ENCODE measurements at places on chromosomes 4 and X.

GRCh38 chr4:20916106-20916505 lies 215.8 kb downstream of the PACRGL start:
- no peak for DNase-seq

GRCh38 chrX:120791013-120791643 lies 84.5 kb downstream of the CT47B1 start:
- no peak for DNase-seq

DNA sequence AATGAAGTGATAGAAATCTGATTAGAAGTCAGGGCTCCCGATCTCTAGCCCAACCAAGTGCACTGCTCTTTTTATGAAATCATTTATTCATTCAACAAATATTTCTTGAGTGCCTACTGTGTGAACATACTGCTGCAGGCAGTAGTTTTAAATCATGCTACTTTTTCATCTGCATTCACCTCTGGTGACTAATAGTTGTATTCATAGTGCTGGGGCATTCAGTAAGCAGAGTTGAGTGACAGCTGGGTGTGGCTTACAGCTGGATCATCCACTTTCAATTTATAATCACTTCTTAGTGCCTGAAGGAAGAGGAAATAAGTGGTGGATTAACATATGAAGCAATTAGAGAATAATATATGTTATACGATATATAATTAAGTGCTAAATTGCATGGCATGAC lies 94.1 kb upstream of the HPRT1 start:
- DNase-seq: no peak

DNA sequence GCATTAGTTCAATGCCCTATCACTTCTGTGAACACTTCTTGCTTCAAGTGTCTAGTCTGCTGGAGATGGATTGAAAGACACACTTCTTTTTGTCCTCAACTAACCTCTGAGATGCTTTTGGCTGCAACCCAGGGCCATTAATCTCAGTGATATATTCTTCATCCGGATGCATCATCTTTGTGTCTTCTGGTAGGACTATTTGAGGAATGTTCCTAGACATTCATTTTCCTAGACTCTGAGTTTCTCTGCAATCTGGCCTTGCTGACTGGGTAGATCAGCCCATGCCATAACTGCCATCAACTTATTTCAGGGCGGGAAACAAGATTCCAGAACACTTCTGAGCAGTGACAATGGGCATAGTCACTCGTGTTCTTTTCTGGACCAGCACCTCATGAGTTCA lies 329.4 kb downstream of the PDGFC start:
- DNase-seq: no peak

DNA sequence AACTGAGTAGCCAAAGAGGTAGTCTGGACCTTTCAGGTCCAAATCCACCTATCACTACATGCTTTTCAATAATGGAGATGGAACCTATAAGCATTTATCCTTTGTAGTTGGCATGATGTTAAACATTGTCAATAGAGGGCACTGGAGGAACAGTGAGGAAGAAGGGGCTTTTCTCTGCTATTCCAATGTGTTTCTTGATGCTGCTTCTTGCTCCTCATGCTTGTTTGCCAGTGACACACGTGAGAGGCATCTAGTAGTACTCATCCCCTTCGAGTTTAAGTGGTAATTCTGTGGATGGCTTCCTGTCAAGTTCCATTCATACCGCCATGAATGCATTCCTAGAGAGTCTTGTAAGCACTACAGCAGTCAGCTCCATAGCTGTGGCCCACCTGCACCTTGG lies 84.0 kb downstream of the NAA11 start:
- DNase-seq: no peak

DNA sequence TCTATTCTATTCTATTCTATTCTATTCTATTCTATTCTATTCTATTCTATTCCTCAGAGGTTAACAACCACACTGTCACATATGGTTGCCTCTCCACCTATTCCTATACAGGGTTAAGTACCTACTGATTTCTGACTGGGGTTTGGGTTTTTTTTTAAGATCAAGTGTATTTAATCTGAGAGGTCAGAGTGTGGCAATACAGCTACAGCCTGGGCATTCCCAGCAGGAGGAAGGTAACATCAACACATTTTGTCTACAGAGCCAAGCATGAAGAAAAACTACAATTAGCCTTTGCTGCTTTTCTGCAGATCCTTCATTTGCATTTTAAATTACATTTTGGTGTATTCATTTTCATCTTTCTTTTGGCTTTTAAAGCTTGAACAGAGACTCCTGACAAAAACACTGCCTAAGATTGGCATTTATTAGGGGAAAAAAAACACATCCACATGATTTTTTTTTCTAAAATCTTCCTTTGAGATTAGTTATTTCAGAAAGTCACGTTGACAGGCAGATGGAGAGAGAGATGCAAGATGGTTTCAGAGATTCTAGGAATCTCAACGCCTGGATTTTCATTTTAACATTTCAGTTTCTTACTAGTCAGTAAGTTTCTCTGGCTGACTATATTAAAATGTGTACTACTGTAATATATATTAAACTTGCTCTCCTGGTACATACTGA lies 255.9 kb upstream of the TET2 start:
- DNase-seq: no peak

DNA sequence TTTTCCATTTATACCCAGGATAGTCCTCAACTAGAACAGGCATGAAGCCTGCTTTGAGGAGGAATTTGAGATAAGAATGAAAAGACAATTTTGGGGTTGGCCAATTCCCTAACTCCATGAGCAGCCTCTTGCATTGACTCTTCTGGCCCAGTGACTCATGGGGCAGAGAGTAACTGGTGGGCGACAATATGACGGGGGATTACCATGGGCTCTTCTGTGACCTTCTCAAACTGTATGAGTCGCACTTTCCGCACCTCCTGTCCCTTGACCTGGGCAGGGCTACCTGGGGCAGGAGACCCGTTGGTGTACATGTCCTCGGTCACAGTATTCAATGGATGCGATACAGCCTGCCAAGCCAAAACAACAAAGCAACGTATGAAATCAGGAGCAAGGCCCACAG lies 13.3 kb downstream of the MPP1 start:
- no peak for DNase-seq

DNA sequence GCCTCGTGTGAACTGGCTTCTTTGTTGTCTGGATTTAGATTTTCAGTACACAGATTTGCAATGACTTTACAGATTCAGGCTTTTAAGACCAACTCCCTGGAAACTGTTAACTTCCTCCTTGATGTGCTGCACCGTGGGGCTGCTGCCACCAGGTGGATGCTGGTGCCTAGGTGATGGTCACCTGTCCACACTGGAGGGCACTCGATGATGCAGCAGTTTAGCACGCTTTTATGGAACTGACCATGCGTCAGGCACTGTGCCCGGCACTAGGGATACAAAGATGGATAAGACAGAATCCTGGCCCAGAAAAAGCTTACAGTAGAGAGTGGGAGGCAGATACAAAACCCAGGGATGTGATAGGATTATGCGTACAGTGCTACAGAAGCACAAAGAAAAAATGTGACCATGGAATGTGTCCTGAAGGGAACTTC lies 180.7 kb downstream of the CEP135 start:
- DNase-seq: no peak

GRCh38 chr4:24809815-24810405 lies 14.5 kb downstream of the SOD3 start:
- no peak for DNase-seq

DNA sequence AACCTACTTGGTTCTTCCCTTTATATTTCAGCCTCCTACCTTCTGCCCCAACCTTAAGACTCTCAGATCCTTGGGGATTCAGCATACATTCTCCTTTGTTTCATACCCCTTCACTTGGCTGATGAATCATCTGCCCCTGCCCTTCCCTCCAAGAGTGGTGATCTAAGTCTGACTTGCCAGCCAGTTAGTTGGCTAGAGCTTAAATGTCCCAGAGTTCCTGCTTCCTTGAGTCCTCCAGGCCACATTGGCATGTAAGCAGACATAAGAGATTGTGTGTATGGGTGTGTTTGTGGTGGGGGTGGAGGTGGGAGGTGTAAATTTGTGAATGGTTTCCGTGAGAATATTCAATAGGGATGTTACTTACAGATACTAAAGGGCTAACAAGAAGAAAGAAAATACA lies 3.7 kb upstream of the TEX13D start:
- DNase-seq: no peak

DNA sequence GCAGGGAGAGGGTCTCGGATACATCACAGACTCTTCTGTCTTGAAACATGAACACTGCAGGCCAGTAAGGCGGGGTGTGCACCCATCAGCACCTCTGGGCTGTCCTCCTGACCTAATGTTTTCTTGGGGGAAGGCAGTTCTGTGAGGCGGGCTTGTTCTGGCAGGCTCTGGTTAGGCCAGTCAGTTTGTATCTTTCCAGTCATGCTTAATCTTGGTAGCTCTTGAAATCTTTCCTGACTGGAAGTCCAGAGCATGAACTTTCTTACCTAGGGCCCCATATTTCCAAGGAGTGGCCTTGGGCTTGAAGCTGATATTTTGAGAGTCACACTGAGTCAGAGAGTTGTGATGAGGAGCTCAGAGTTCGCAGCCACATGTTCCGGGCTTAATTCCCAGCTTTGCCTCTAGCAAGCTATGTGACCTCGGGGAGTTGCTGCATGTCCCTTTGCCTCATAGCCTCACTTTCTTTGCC lies 54.2 kb upstream of the RASSF6 start:
- no peak for DNase-seq

DNA sequence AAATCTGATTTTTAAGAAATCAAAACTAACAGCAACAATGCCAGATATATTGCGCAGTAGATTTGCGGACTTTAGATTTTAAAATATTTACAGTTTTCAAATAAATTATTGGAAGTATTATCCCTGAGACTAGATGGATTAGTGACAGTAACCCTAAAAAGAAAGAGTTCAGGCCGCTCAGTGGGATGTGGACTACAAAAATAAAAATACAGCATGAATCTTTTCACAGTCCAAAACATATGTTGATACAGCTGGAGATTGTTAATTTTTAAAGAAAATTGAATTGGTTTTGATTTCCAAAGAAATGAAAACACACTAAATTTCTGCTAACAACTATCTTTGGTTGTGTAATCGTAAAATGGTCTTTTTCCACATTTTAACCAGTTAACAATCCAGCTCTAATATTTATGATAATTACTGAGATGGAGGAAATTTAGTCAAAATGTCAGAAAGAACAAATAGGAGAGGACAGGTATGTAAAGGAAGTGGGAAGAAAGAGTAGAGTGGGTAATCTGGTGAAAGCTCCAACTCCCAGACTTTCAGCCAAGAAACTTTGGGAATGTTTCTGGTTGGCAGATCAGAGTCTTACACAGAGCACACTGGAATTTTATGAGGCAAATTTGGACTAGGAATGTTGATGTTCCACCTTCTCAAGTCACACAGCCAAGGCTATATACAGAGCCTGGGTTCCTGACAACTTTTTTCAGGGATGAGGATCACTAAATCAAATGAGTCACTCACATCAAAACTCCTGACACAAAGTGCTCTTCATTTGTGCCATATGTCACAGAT lies 15.1 kb downstream of the C4orf36 start:
- DNase-seq: no peak

DNA sequence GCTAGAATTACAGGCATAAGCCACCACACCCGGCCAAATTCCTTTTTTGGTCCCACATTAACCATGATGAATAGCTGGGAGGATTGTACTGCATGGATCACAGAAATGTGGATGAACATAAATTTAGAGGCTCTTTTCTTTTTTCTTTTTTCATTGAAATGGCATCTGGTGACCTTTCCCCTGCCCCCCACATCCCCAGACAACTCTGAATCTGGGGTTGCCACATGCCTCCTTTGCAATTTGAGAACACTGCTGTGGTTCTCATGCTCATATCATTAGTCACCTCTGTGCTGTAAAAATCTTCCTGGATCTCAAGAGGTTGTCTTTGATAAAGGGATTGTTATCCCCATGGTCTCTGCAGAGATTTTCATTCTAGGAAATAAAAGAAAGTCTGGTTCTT lies 22.8 kb upstream of the FMR1NB start:
- no peak for DNase-seq

- no peak for DNase-seq
These were observed 12.6 kb downstream of the ANKRD17 start for GRCh38 chr4:73245955-73246354.

GRCh38 chr4:604131-604530 lies 21.2 kb upstream of the PDE6B start:
- DNase-seq: no peak

- DNase-seq: no peak
These were observed 26.5 kb downstream of the OTUD4 start for GRCh38 chr4:145153904-145154298.

- DNase-seq: no peak
These were observed 35.4 kb downstream of the FABP2 start for GRCh38 chr4:119286377-119287002.

GRCh38 chr4:145498430-145498829 lies 16.8 kb downstream of the SMAD1 start:
- no peak for DNase-seq

GRCh38 chrX:17882680-17883079 lies 21.6 kb upstream of the RAI2 start:
- no peak for DNase-seq

DNA sequence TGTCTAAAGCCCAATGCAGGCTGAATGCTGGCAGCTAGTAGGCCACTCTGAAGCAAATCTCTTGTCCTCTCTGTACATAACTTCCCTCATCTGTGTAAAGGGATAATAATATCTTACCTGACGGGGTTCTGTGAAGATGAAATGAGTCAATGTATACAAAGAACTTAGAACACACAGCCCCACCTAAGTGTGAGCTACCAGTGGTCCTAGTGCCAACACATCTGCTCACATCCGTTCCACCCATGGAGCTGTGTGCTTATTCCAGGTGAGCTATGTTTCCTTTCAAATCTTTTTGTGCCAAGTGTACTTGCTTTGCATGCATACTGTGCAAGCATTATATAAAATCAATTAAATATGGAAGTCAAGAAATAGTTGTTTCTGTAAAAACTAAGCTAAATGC lies 116.4 kb downstream of the TSPAN5 start:
- no peak for DNase-seq

DNA sequence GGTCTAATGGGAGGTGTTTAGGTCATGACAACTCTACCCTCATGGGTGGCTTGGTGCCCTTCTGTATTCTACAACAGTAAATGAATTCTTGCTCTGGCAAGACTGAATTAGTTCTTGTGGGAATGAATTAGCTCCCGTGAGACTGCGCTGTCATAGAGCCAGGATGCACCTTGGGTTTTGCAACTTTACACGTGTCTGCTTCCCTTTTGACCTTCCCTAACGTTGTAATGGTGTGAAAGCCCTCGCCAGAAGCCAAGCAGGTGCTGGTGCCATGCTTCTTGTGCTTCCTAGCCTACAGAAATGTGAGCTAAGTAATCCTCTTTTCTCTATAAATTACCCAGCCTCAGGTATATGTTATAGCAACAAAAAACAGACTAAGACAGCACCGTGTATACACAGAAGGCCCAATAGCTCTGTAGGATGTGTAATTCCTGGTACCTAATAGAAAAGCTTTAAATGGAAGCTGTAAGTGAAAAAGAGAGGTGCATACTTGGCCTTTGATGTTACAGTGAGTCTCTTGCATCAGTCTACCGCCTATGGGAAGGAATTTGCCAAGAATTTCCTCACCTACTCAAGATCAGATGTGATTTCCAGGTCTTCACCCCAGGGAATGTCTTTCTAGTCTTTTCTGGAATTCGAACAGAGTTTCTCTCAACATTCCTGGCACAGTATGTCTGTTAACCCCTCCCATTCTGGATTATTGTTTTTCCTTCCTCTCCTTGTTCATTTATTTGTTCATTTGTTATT lies 3.2 kb upstream of the ENPEP start:
- no peak for DNase-seq
